ENCODE measurements at places on chromosomes 6 and 20. TPM values are rescaled to one million over a fixed set of nuclear protein-coding genes. Genes with fewer than 3 reads are reported as not detected.

Gene TFAP2A
- 20.4 TPM for total RNA-seq

GRCh38 chr6:149060985-149061760, 256.3 kb upstream of the TAB2 start:
- H3K4me3 ChIP-seq: no peak overlapping the region
- H3K4me1 ChIP-seq: peaks cover 9% of the 10 kb centered on the region
- no peak for DNase-seq
- H3K27me3 ChIP-seq: no peaks in the 10 kb centered on the region
- no peak overlapping the region for H3K27ac ChIP-seq
- H3K36me3 ChIP-seq: no peaks in the 10 kb centered on the region

Gene MARCKS
- 190 TPM for total RNA-seq

Gene KCNG1
- 57.9 TPM for total RNA-seq

DNA sequence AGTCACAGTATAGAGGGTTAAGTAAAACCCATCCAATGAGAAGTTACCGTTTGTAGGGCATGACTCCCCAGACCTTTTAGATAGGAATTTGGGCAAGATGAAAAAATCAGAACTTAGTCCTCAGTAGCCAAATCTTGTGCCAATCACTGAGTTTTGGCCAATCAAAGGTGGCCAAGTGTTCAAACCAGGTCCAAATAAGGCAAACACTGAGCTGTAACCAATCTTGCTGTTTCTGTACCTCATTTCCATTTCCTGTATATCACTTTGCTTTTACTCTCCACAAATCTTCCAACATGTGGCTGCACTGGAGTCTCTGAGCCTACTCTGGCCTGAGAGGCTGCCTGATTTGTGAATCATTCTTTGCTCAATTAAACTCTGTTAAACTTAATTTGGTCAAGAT, 81.8 kb upstream of the GPR6 start:
- no peaks in the 10 kb centered on the region for H3K27me3 ChIP-seq
- H3K27ac ChIP-seq: no peak overlapping the region
- peaks cover 2% of the 10 kb centered on the region for H3K4me1 ChIP-seq
- DNase-seq: no peak

Gene C6orf132
- total RNA-seq: 30.8 TPM

Gene TAAR8
- not detected for total RNA-seq

- DNase-seq: no peak
- no peaks in the 10 kb centered on the region for H3K4me1 ChIP-seq
- no peaks in the 10 kb centered on the region for H3K27me3 ChIP-seq
- no peak overlapping the region for H3K27ac ChIP-seq
- H3K4me3 ChIP-seq: no peak overlapping the region
Measured at GRCh38 chr6:129120856-129121638, 238.1 kb downstream of the LAMA2 start.

DNA sequence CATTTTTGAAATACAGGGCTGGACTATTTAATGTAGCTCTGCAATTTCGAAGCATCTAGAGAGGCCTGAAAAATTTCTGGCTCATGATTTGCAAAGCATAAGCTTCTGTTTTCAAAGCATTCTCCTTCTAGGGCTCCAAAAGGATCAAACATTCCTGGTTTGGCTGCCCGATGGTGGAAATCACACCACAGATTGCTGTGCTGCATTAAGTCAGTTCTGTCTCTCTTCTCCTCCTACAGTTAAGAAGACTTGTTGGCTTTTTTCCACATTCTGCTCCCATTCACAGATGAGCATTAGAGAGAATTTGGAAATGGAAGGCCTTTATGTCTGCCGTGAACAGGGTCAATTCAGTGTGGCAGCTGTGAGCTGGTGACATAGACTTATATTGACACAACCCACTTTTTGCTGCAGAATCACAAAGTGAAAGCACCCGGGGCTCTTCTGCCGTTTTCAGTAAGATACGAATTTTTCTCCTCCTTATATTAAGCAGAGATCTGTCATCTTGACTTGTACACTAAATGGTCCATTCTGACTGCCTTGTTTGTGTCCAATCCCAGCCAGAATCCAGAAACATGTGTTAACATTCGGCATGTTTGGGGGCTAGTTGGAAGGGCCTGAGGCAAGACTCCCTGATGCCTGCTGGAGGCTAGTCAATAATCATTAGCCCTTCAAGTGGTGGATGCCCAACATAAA, 330.8 kb upstream of the DEFB112 start:
- DNase-seq: no peak
- H3K27ac ChIP-seq: no peak overlapping the region
- no peaks in the 10 kb centered on the region for H3K36me3 ChIP-seq
- H3K27me3 ChIP-seq: no peaks in the 10 kb centered on the region

DNA sequence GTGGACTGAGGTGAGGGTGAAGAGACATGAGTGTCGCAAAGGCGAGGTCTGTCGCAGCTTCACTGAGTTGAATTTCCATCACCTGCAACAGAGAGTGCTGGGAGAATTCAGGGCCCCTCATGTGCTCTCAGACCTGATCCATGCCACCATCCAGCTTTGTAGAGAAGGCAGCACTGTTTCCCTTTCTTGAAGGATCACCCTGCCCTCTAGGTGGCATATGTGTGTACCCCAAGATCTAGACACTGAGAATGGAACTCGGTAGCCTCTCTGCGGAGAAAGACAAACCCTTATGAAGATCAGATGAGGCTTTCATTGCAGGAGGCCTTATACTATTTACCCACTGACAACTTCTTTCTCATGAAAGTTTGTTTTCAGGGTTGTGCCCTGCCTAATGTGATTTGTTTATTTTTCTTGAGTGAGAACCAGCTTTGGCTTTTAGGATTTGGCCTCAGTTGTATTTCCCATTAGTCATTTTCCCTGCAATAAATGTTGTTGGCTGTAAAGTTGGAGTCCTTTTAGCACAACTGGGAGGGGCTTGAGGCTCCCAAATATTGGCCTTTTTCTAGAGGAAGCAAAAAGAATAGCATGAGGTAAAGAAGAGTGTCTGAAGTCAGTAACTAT, 811.3 kb downstream of the DHX35 start:
- no peaks in the 10 kb centered on the region for H3K36me3 ChIP-seq
- H3K4me1 ChIP-seq: no peaks in the 10 kb centered on the region
- DNase-seq: no peak

Gene C6orf141
- 37.8 TPM for total RNA-seq

Gene IL20RA
- 25.3 TPM for total RNA-seq

DNA sequence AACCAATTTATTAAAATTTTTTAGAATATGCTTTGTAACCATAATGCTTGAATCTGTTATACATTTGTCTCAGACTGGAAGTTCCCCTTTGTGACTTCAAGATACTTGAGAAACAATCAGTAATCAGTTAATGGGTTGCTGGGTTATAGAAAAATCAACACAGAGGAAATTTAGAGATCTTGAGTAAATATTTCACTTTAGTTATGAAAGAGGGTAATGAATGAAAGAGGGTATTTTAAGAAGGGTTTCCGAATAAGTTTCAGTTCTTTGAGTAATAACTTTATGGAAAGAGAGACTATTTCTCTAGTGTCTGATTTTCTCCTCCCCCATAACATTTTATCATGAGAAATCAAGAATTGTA, 21.4 kb downstream of the ZFAND3 start:
- H3K36me3 ChIP-seq: no peaks in the 10 kb centered on the region
- H3K27ac ChIP-seq: no peak overlapping the region
- DNase-seq: no peak
- no peak overlapping the region for H3K4me3 ChIP-seq
- H3K4me1 ChIP-seq: no peaks in the 10 kb centered on the region
- no peaks in the 10 kb centered on the region for H3K27me3 ChIP-seq

- H3K27me3 ChIP-seq: no peaks in the 10 kb centered on the region
- H3K4me1 ChIP-seq: no peaks in the 10 kb centered on the region
- H3K27ac ChIP-seq: no peak overlapping the region
- H3K4me3 ChIP-seq: no peak overlapping the region
- H3K36me3 ChIP-seq: no peaks in the 10 kb centered on the region
Measured at GRCh38 chr20:20977786-20978185, 128.4 kb downstream of the LINC00237 start.

Gene ADAM33
- total RNA-seq: 38.3 TPM

DNA sequence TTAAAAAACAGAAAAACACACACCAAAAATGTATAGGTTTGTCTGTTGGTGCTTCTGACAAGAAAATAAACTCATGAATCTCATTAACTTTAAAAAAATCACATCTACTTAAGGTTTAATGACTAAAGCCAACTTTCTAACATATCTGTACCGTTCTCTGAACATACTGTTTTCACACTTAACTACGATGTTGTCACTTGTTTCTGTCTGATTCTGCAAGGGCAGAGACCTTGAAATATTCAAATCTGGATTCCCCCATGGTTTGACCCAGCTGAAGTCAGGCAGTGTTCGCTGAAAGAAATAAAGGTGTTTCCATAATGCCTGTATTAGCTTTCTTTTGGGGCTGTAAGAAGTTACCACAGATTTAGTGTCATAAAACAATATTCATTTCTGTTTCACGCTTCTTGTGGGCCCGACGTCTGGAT, 2.7 kb upstream of the ASXL1 start:
- no peaks in the 10 kb centered on the region for H3K4me1 ChIP-seq
- no peak overlapping the region for H3K27ac ChIP-seq
- H3K4me3 ChIP-seq: no peak overlapping the region
- no peaks in the 10 kb centered on the region for H3K27me3 ChIP-seq

DNA sequence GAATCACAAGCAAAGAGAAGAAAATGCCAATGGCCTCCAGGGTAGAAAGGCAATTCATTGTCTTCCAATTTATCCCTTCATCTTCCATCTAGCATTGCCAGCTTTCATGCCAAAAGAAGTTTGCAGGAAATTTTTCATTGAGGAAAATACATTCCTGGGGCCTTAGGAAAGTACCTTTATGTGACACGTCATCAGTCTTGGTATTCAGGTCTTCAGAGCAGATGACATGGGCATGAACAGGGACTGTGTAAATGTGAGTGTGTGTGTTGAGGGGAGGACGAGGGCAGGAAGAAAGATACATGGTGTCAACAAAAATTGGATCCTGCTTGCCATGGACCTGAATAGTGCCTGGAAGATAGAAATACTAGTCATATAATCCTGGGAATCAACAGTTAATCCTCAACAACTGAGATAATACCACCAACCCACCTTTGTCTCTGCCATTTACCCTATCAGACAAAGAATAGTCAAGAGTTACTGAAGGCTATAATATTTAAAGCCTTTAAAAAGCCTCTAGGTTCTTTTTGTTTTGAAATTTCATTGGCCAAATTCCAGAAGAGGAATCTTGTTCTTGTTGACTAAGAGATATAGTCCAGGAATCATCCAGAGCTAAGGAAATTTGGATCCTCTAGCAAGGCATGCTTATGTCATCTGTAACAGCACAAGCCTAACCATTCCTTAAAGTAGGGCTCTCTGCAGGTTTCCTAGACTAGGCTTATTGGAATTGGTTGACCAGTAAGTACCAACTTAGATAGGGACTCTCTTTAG, 405.8 kb upstream of the SASH1 start:
- H3K27me3 ChIP-seq: no peaks in the 10 kb centered on the region
- DNase-seq: no peak
- H3K4me3 ChIP-seq: no peak overlapping the region
- no peaks in the 10 kb centered on the region for H3K36me3 ChIP-seq
- no peaks in the 10 kb centered on the region for H3K4me1 ChIP-seq
- H3K27ac ChIP-seq: no peak overlapping the region

GRCh38 chr6:34324738-34325444, 67.6 kb downstream of the NUDT3 start:
- H3K4me1 ChIP-seq: no peaks in the 10 kb centered on the region
- no peak overlapping the region for H3K27ac ChIP-seq
- H3K27me3 ChIP-seq: no peaks in the 10 kb centered on the region
- no peak overlapping the region for H3K4me3 ChIP-seq

- H3K4me1 ChIP-seq: no peaks in the 10 kb centered on the region
- no peak for DNase-seq
- H3K27me3 ChIP-seq: no peaks in the 10 kb centered on the region
- H3K27ac ChIP-seq: no peak overlapping the region
- no peaks in the 10 kb centered on the region for H3K36me3 ChIP-seq
Measured at GRCh38 chr20:58213121-58213520, 15.3 kb downstream of the ANKRD60 start.

DNA sequence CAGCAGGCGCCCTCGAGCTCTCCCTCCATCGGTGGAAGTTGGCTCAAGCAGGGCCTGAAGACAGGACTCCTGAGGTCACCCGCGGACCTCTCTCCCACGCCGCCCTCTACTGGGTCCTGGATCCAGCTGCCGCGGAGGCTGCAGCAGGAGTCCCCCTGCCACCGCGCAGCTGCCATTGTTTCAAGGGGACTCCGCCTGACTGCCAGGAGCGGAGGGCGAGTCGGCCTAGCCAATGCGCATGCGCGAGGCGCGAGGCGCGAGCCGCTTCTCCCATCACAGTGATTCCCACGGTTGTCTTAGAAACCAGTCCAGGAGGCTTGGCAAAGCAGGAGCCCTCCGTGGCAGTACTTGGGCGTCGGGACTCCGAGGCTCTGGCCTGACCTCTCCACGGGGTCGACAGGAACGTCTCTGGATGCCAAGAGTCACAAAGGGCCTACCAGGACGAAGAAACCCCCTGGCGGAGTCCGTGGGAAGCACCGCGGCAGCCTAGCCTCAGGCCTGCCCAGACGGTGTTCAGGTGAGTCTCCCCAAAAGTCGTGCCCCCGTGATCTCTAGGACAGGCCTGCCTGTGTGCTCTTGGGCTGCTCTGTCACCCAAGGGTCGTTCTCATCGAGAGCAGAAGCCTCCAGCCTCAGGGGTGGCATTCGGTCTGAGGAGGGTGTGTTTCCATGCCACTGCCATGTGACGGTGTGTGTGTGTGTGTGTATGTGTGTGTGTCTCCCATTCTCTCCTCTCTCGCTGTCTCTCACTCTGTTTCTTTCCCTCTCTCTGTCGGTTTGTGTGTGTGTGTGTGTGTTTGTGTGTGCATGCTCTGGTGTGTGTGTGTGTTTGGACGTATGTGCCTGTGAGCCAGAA, 290.6 kb upstream of the ZNF337 start:
- H3K4me3 ChIP-seq: no peak overlapping the region
- no peaks in the 10 kb centered on the region for H3K36me3 ChIP-seq
- DNase-seq: no peak
- no peaks in the 10 kb centered on the region for H3K4me1 ChIP-seq

- no peaks in the 10 kb centered on the region for H3K4me1 ChIP-seq
- no peaks in the 10 kb centered on the region for H3K36me3 ChIP-seq
- no peak for DNase-seq
- H3K27me3 ChIP-seq: no peaks in the 10 kb centered on the region
- H3K27ac ChIP-seq: no peak overlapping the region
- no peak overlapping the region for H3K4me3 ChIP-seq
Measured at GRCh38 chr6:21109391-21110178, 484.0 kb upstream of the SOX4 start.

- H3K4me1 ChIP-seq: no peaks in the 10 kb centered on the region
- H3K4me3 ChIP-seq: no peak overlapping the region
- H3K36me3 ChIP-seq: no peaks in the 10 kb centered on the region
Measured at GRCh38 chr6:13152764-13153163, 175.6 kb downstream of the TBC1D7 start.

Gene DPPA5
- 4.1 TPM for total RNA-seq

Gene TNF
- 0.23 TPM for total RNA-seq

Gene CENPW
- 2.1 TPM for total RNA-seq

Gene PDYN
- 0.28 TPM for total RNA-seq

Gene SLC32A1
- total RNA-seq: not detected
